ENCODE measurements at places on chromosomes 5 and 9.
A peak's percentile ranks its signal among the peaks of the same experiment; 100 is the strongest.

DNA sequence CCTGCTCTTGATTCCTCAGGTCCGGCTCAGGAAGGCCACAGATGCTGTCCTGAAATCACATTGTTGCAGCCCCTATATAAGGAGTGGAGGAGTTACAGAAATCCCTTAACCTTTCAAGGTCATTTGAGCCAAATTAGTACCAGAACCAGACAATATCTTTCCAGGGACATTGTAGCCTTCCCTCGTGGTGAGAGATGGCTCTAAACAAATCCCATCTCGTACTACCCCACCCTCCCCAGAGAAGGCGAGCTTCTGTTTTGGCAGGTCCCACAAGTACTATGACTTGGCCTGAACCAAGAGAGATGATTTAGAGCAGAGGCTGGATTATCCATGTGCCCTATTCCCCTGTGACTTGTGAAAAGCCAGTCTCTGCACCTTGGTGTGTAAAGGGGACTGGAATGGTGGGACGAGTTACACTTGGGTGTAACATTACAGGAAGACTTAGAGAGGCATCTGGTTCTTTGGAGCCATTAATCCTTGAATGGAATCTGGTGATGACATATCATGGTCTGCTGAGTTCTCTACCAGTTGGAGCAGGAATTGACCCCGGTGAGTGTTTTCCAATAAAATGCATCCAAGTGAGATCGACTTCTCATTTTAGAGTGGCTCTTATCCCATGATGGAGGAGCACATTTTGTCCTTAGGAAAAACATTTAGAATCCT lies at the start of gene FAM240B:
TSS of gene FAM240B (minus strand) at position 51 of the 663 bp plus-strand sequence. CDS start 16,134 bp downstream, outside the sequence.
- DNase-seq, result no peak

DNA sequence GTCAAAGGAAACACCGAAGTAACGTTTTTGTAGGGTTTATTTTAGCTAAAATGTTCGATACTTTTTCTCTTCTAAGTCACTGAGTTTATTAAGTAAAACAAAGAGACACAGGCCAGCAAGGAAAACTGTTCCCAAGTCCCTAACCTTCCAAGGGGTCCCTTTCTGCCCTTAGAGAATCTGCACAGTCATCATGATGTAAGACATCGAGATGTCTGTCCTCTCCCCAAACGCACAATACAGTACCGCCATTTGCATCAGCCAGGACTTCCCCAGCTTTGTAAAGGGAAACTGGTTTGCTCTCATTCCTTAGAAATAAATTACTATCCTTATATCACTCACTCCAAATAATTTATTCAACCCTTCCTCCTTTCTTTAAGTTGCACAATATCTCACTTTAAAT lies 89.3 kb downstream of the MARCHF11 start:
- DNase-seq, result no peak

- no peak for DNase-seq
These were observed 28.4 kb downstream of the MRPS27 start for GRCh38 chr5:72291601-72292000.

DNA sequence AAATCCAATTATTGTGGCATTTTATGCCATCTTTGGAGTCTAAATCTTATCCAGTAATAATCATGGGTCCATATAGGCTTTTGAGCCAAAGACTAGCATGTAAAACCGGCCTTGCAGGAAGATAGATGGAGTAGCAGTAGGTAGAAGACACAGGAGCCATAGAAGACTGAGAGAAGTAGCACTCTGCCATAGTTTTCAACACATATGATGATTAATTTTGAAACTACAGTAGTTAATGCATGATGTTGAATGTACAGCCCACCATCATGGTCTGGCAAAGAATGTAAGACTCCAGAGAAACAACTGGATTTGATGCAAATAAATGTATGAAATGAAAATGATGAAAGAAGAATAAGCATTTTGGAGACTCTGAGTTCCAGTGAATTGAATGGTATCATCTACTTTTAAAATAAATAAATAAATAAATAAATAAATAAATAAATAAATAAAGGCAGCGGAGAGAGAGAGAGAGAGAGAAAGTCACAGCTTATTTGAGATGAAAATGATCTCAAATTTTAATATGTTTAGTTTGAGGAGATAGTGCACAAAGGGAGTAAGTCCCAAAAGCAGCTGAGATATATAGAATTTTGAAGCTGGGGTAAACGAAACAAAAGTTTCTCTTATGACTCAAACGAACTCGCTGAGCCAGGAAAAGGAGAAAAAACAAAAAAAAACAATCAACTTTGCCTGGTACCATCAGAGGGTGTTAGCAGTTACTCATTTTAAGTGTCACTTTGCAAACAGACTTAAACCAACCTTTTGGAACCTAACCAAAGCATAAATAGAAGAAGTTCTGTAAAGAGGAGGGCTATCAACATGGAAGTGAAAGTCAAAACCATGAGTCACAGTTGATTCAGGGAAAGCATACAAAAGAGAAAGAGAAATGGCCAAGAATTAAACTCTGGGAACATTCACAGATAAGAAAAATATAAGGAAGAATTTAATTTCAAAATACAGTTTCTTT lies 388.7 kb downstream of the CETN3 start:
- peak; percentile 95 for DNase-seq

GRCh38 chr9:32403567-32404260 lies 19.3 kb downstream of the ACO1 start:
- DNase-seq, result no peak

GRCh38 chr5:146051678-146052077 lies 53.7 kb downstream of the PLAC8L1 start:
- peak; percentile 51 for DNase-seq

DNA sequence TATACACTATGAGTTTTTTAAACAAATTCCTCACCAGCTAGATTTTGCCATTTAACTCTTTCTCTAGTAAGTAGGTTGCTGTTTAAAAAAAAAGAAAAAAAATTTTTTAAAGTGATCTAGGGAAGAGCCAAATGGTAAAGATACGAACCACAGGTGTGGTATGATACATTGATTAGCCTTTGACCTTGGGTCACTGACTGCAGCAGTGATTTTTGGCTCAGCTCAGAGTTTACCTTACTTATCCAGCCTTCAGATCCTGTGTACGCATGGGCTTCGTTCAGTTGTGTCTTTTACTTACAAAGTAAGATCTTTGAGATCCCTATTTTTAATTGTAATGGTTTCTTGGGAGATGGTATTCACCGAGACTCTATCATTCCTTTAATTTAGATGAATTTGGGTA lies 12.4 kb upstream of the GNG10 start:
- DNase-seq, result no peak

- DNase-seq, result no peak
These were observed 928.5 kb downstream of the TLE4 start for GRCh38 chr9:80500300-80500699.

GRCh38 chr9:136726631-136727191 lies 14.3 kb downstream of the DIPK1B start:
- peak; percentile 39 for DNase-seq

DNA sequence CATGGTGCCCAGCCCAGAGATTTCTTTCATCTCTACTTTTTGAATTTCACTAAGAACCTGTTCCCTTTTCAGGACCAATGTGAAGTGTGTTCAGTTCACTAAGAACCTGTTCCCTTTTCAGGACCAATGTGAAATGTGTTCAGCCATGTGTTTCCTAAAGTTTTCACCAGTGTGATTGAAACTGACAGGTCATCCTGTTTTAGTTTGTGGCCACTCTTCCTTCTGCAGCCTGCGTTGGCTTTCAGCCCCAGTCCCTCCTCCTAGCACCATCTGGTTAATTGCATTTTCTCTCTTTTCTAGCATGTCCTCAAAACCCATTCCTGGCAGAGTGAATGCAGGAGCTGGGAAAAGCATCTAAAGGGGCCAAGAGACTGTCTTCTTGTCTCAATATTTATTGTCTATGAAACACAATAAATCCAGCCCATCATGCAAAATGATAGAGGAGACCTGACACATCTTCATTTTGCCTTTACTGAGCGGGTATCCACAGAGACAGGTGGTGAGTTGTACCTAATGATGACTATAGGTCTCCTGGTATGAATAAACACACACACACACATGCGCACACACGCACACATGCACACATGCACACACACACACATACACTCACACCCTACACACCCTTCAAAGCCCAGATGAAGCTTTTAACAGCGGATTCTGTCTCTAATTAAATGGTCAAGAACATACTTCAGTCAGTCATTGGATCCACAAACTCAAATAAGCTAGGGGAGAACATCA lies 6.1 kb upstream of the PANK3 start:
- DNase-seq, result no peak

DNA sequence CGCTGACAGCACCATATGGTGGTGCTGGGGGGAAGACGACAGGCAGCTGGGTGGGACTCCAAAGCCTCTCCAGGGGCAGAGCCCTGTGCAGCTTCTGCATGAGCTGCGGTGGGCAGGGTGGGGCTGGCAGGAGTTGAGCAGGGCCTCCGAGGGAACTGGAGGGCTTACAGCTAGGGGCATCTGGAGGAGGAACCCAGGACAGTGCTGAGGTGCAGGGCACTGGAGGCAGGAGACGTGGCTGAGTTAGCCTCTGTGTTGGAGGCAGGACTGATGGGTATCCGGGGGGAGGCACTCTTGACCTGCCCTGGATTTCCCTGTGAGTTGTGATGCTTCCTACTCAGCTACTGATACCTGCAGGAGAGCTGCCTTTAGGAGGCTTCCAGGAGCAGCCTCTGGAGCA lies 45.0 kb downstream of the TENT4A start:
- DNase-seq, result no peak

DNA sequence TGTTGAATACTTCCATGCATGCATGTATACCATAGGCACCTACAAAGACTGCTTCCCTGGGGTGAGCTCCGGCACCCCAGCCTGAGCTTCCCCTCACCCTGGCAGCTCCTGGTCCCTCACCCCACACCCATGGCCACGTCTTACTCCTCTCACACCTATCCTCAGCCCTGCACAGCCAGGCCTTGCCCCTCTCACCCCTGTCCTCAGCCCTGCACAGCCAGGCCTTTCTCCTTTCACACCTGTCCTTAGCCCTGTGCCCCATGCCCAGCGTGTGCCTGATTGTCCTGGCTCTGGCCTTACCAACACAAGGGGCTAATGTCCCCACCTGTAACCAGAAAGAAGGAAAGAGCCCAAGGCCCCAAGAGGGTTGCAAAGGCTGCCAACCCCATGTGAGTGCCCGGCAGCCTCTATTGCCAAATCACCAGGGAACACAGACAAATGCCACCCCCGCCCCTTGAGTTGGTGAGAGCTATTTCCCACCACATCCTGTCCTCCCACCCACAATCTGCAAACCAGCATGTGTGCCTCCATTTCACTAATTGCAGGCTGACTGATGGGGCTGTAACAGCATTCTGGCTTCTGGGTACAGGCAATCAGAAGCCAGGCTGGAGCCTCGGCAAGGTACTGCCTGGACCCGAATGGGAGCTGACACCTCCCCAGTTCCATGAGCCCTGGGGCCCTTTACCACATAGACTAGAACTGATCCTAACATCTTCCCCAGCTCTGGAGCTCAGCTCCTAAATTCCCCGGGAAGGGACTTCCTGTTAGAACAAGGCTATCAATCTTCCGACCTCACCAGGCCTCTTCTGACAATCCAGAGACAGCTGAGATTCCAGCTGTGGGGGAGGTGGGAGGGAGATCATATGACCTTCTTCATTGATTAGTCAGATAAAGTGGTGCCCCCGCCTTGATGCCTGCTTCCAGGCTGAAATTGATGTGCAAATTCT lies 78.2 kb downstream of the FAM114A2 start:
- DNase-seq, result peak; percentile 58

DNA sequence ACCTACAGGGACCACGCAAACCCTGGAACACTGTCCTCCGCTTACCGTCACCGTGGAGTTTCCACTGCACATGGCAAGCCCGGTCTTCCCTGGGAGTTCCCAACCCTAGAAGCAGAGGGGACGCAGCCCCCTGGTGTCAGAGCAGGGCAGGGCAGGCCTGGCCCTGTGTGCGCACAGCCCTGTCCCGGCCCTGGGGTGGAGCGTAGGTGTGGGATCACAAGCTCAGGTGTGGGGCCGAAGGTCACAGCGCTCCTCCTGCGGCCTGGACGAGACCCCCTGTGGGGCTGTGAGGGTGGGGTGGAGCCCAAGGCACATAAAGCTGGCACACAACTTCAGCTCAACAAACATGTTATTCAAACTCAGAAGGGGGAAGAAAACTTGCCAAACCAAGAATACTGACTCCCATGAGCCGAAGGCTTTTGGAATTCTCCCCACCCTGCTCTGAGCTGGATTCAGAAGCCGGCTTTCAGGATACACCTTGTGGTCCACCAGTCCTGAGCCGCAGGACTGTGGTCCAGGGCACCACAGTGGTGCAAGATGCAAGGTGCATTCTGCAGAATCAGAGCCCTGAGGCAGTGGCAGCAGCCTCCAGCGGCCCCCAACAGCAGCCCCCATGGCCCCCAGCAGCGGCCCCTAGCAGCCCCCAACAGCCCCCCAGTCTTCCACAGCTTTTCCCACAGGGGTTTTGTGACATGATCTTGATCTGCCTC lies 11.8 kb upstream of the EXOC3 start:
- DNase-seq, result peak; percentile 59

DNA sequence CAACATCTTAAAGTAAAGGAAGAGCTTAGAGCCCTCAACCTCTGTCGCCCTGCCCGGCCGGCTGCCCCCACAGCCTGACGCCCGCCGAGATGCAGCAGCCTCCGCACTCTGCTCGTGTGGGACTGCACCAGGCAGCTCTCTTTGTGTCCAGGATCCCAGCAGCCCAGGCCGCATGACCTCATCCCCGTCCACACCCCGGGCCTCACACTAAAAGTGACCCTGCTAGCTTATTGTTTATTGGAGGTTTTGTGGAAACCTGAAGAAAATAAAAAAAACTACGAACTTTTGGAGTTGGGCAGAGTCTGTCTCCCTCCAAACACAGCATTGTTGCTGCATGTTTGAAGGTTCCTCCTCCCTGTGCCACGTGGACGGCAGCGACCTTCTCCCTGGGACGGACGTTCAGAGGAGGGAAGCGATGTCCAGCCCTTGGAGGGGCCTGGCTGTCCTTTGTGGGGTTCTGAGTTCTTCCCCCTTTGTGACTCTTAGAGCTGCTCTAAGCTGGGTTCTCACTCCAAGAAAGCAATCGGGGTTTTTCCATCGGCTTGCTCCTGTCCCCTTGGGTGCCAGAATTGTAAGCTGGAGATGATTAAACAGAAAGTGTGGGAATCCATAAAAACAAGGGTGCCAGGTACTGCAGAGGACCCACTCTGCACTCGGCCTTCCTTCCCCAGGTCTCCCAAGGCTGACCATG lies 103.5 kb upstream of the COL5A1 start:
- DNase-seq, result no peak

DNA sequence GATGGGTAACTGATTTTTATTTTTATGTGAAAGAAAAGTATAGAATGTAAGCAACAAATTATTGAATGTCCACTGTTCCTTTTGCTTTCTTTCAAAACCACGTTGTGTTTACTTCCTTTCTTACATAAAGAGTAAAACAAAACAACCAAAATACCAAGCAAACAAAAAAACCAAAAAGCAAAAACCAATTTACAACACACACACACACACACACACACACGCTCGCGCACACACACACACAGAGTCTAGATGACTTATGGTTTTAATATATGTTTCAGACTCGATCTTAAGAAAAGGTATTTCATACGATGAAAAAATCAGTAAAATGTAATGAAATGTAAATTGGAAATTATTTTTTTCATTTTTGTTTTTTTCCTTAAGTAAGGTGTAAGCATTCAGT lies 80.3 kb downstream of the ADGRV1 start:
- peak; percentile 28 for DNase-seq

DNA sequence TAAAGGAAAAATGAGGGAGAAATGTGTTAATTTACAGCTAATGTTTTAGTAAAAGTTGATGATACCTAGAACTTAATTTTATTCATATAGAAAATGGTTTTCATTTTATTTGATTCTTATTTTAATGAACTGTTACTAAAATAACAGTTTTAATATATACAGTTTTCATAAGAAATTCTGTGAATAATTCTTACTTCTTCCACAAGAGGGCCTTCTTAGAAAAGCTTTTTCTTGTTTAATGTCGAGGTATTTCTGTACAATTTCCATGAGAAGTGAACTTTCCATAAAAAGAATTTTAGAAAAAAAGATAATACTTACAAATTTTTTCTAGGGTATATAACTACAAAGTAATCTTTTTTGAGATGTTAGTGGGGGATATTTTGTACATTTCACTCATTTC lies 73.9 kb downstream of the KLF9 start:
- DNase-seq, result peak; percentile 37
